ENCODE measurements at places on chromosomes 2 and 18.

- DNase-seq: no peak
Observed at GRCh38 chr2:1661891-1662605, 82.3 kb downstream of the PXDN start.

DNA sequence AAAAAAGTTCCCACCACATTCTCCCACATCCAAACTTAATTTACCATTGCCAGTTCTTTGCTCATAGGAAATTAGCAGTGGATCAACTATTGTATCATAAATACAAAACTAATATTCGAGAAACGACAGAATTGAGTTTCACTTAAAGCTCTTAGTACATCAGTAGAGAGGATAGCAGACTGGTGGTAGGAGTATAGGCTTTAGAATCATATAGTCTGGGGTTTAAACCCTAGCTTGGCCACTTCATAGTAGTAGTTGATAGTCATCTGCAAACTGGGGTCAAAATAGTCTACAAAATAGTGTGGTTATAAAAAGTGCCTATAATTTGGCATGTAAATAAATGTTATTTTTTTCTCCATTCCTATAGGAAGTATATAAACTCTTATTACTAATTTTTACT lies 30.9 kb downstream of the PIK3C3 start:
- no peak for DNase-seq

- peak; percentile 78 for DNase-seq
Observed at GRCh38 chr18:61589724-61590065, 256.5 kb downstream of the CDH20 start.

GRCh38 chr2:127153691-127154158 lies 46.8 kb upstream of the BIN1 start:
- DNase-seq: peak; percentile 85

- peak; percentile 6 for DNase-seq
Observed at GRCh38 chr18:30486856-30487255, 555.7 kb downstream of the DSC3 start.

DNA sequence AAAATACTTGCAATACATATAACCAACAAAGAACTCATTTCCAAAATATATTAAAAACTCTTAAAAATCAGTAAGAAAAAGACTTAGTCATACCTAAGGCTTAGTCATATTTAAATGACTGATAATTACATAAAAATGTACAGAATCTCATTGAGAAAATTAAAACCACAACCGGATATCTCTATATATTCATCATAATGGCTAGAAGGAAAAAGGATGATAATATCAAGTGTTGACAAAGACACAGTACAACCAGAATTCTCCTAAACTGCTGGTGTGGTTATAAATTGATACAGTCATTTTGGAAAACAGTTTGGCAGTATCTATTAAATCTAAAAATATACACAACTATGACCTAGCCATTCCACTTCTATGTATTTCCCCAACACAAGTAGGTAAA lies 27.1 kb upstream of the IHH start:
- DNase-seq: no peak

Data from HFFc6 (cell line).